ENCODE measurements at places on chromosomes 2 and 18.

- DNase-seq: no peak
Measured at GRCh38 chr18:48290162-48290926, 118.8 kb downstream of the ZBTB7C start.

DNA sequence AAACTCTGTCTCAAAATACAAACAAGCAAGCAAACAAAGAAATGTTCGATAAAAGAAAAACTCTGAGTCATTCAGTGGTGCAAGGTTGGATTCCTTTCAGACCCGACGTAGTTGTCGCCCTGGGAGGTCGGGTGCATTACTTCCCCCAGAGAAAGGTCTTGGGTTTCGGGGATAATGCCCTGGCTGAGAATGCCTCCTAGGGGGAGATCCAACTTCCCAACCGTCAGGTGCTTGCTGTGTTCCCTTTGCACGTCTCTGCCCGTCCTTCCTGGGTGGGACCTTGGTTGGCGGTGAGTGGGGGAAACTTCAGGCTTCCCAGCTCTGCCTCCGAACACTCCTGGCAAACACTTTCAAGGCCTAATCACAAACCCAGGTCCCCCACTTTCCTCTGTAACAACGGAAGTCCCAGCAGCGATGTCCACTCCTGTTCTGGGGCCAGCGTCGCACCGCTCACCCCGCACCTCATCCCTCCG, 609 bp downstream of the TPGS2 start:
- no peak for DNase-seq

DNA sequence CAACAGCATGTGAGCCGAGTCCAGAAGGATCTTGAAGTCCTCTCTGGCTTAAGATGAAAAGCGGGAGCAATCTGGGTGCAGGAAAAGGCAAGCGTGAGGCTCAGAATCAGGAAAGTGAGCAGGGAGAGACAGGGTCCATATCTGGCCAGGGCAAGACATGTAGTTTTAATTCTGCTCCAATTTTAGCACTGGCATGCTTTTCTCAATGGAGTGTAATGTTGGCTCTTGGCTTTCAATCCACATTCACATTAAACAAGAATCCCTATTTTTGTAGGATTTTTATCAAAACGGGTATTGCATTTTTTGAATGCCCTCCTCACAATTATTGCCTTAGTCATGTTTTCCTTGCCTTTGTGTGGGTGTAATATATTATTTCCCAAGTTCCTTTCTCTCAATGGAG, 6.0 kb downstream of the SPATA3 start:
- no peak for DNase-seq

DNA sequence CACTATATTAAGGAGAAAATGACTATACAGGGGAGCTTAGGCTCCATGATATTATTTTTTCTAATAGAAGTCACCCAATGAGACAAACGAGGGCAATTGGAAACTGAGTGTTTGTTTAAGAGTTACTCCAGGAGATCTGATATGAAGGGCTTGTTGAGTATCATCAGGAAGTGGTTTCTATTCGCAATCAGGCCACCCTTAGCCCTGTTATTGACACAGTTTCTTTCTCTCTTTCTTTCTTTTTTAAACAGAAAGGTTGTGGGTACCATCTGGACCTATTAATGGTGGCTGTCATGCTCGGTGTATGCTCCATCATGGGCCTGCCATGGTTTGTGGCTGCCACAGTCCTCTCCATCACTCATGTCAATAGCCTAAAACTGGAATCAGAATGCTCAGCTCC, 117.3 kb downstream of the DPP4 start:
- DNase-seq: no peak

Data from activated CD4-positive, CD25-positive, alpha-beta regulatory T cell treated with anti-CD3 and anti-CD28 coated beads, Interleukin-2, amount 50 U/mL, for 16 hours (primary cell).